ENCODE measurements at places on chromosomes 2 and 18.

- DNase-seq, result no peak
These were observed 119.3 kb upstream of the SIX3 start for GRCh38 chr2:44822174-44822573.

DNA sequence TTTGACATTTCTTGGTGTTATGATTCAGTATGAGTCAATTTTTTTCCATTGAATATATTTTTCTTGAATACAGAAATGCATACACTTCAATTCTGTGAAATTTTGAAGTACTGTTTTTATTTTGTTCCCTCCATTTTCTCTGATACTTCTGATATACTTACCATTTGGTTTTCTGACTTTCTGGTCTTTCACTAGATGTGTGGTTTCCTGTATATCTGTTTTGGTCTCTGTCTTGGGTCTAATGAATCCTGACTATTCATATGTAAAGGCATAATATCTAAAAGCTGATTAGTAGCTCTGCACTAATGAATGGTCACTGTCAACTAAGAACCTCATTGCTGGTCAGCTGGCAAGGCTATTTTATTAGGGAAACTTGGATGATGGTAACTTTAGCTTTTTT lies 345.6 kb downstream of the GRB14 start:
- DNase-seq, result no peak

DNA sequence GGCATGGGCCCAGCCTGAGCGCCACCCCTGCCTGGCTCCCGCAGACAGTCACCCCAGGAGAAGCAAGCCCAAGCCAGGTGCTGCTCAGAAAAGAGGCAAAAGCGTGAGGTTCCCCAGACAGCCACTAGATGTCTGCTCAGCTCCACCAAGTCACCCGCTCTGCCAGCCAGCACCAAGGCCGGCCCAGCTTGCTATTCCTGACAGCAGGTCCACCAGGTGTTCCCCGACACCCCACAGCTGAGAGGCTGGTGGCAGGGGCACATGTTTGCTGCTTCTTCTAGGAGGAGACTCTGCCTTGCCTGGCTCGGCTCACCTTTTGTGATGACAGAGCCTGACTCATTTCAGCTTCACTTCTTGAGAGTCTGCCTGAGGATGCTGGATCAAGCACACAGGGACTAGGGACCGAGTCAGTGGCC lies 206.7 kb downstream of the MGAT5 start:
- no peak for DNase-seq

DNA sequence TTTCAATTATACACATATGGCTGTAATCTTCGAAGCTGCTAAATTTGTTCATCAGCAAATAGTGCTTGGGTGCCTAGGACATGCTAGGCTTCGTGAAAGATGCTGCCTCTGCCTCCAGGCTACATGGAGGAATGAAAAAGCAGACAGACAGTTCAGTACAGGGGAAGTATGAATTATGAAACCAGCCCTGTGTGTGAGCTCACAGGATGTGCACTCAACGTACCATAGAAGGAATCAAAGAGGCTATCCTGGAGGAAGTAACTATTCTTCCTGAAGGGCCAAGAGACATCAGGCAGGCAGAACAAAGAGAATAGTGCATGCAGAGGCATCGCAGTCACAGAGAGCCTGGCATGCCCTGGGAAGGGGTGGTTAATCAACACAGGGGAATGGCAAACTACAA lies 61.4 kb downstream of the DYM start:
- no peak for DNase-seq

- no peak for DNase-seq
These were observed 166.1 kb downstream of the CLIP4 start for GRCh38 chr2:29281086-29281915.

DNA sequence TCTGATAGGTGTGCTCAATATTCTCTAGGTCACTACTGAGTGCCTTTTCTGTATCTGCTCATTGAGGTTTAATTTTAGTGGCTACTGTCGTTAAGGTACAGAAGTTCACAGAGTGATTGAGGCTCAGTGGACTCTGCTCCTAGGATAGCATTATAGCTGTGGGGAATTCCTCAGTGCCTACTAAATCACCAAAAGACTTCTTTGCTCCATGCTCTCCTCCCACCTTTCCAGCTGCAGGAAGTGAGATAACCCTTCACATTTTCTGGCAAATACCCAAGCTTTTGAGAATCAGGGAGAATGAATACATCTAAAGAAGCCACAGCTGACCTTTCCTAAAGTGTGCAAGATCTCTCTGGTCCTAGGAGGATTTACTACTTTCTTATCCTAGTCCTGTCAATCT lies 95.2 kb upstream of the FSIP2 start:
- DNase-seq, result no peak

DNA sequence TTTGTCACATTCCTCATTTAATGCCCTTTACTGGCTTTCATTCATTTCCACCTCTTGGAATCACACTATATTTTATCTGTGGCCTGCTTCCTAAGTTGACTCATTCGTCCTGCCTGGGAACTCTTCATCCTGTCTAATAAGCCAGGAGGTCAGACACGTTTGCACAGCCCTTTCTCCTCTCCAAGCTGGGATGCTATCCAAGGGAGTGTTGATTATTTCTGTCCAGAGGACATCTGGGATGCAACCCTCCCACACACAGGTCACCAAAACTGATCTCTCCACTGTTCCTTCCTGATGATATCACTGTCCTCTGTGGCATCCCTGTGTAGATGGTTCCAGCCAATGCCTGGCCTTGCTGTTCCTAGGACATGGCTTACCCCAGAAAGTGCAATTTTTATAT lies 79.8 kb upstream of the NOSTRIN start:
- DNase-seq, result no peak

DNA sequence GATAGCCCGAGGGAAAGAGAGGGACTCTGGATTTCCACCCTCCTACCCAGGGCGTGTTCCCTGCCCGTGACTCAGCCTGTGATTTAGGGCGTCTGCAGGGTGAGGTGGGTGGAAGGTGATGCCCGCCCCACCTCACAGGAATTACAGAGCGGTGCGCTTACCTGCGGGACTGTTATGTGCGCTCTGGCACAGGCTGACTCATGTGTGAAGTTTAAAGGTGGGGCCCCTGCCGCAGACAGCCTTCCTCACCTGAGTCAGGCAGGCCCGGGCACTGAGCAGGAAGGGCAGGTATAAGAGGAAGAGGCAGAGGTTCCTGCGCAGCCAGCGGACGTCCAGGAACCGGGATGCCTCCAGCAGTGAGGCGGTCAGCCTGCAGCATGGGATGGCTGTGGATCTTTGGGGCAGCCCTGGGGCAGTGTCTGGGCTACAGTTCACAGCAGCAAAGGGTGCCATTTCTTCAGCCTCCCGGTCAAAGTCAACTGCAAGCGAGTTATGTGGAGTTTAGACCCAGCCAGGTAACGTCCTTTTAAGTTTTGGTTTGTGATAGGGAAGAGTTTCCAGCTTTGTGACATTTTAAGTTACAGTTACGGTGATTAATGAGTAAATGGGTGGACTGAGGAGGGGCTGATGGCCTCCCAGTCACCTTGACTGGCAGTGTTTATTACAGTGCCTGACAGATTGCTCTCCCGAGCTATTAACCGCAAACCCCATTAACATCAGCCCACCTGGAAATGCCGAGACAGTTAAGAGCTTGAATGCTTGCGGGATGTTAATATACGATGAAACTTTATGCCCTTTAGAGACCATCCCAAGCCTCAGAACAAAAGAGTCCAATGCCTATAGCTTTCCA lies 141.6 kb upstream of the TTC39C start:
- no peak for DNase-seq

DNA sequence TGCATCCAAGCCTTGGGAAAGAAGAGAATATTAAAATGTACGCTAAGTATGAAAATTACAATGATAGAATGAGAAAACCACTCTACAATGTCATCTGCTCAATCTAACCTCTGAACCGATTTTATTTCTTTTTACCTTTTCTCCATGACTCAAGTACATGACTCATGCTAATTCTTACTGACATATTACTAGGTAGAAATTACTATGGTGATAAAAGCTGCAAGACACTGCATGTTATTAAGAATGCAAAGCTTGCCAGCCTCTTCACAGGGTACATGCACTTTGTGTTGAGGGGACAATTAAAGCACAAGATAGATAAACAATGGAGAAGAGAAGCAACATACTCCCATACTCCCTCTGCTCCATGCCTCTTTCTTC lies 20.7 kb downstream of the SFT2D3 start:
- no peak for DNase-seq

DNA sequence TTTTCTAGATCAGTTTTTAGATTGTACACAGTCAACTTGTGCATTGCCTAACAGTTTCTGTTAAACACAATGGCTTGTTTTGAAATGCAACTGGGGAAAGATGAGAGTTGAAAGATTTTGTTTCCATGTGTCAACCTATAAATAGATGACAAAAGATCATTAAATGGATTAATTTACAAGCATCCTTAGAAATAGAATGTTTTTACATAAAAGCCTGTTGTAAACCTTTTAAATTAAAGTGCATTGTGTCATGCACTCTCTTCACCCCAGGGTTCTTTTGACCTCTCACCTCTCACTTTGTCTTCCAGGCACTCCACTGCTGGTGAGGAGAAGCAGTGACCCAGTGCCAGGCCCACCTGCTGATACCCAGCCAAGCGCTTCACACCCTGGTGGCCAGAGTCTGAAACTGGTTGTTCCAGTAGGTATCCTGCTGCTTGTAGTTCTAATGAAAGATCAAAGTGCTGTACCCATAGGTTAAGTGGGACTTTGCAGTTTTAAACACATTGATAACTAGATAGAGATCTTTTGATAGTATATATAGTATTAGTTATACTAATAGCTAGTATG lies 502.1 kb downstream of the PARD3B start:
- DNase-seq, result no peak

DNA sequence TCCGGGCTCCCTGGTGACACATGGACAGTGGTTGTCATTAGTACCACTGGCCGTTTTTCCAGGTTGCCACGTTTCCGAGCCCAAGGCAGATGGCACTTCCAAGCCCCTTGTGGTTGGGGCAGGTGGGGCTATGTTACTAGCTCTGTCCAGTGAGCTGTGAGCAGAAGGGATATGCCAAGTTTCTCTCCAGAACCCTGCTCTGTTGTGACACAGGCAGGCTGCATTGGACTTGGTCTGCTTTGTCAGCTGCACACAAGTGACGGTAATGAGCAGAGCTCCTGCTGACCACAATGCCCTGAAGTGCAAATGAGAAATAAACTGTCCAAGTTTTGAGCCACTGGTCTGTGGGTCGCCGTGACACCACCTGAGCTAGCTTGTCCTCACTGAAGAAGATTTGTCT lies 118.8 kb downstream of the GYPC start:
- DNase-seq, result no peak

GRCh38 chr18:77316641-77317040 lies 67.0 kb downstream of the GALR1 start:
- DNase-seq, result no peak

GRCh38 chr18:21703241-21703820 lies 1.2 kb downstream of the ABHD3 start:
- DNase-seq, result no peak

- DNase-seq, result no peak
These were observed 62.3 kb upstream of the BOD1L2 start for GRCh38 chr18:57084331-57085271.

- DNase-seq, result no peak
These were observed 2.2 kb downstream of the PLEKHA3 start for GRCh38 chr2:178482437-178482836.

- no peak for DNase-seq
These were observed 69.6 kb downstream of the SRBD1 start for GRCh38 chr2:45541450-45541849.

DNA sequence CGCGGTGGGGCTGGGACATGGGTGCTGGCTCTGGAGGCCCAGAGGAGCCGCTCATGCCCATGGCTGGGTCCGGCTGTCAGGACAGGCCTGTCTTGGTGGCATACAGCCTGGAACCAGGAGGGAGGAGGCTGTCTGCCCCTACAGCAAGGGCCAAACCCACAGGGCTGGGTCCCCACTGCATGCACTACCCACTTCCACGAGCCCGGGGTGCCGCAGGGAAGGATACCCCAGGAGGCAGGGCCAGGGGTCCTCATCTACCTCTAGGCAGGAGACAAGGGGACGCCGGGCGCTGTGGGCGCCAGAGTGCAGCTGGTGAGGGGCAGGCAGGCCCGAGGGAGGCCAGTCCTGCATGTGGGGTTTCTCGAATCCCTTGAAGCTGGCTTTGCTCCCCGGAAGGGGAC lies 95.1 kb upstream of the GPC1 start:
- no peak for DNase-seq

DNA sequence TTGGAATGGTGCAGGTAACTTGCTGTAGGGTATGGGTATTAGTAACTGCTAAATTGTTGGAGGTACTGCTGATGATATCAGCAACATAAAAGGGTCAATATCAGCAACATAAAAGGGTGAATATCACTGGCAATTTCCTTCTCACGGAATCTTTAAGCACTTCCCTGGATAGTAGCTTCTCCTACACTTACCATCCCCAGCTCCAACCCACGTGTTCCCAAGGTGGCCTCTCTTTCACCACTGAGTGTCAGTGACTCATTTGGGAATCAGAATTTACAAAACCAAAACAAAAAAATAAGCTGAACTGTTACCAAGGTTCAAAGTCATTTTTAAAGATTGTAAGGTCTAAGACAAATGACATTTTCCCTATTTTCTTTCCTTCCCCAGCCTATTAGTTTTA lies 70.8 kb downstream of the LRP2 start:
- no peak for DNase-seq

- DNase-seq, result no peak
These were observed 396.8 kb upstream of the ID2 start for GRCh38 chr2:8285081-8285480.

- DNase-seq, result no peak
These were observed 143.3 kb downstream of the FTCDNL1 start for GRCh38 chr2:199707593-199708185.

GRCh38 chr2:240300261-240300821 lies 135.1 kb upstream of the GPC1 start:
- no peak for DNase-seq

GRCh38 chr2:128727404-128727803 lies 408.7 kb upstream of the HS6ST1 start:
- no peak for DNase-seq

DNA sequence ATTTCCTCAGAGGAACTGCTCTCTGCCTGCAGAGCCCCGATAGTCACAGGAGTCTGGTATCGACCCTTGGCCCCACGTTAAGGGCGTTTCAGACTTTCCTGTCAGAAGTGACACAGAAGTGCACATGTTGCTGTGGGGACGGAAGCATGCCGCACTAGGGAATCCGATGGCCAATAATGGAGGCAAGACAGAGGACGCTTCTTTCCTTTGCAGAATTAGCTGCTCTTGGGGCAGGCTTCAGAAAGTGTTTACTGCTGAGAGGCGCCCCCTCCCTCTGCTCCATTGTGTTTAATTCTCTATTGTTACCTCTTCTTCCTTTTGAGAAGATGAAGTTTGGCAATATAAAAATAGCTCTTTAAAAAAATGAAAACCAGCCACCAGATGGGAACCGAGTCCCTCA lies 118.6 kb upstream of the EML6 start:
- no peak for DNase-seq

- DNase-seq, result no peak
These were observed 154.8 kb downstream of the ZNF236 start for GRCh38 chr18:76977108-76977621.

GRCh38 chr2:62425684-62426083 lies 80.3 kb downstream of the TMEM17 start:
- DNase-seq, result no peak

- no peak for DNase-seq
These were observed 157.5 kb upstream of the ID2 start for GRCh38 chr2:8524388-8524787.

Data from stimulated activated CD4-positive, alpha-beta T cell treated with anti-CD3 and anti-CD28 coated beads, Interleukin-1b, Interleukin-23, amount 100 ng/mL, for 1 hour (primary cell).